ENCODE measurements at places on chromosomes 7 and 10.

DNA sequence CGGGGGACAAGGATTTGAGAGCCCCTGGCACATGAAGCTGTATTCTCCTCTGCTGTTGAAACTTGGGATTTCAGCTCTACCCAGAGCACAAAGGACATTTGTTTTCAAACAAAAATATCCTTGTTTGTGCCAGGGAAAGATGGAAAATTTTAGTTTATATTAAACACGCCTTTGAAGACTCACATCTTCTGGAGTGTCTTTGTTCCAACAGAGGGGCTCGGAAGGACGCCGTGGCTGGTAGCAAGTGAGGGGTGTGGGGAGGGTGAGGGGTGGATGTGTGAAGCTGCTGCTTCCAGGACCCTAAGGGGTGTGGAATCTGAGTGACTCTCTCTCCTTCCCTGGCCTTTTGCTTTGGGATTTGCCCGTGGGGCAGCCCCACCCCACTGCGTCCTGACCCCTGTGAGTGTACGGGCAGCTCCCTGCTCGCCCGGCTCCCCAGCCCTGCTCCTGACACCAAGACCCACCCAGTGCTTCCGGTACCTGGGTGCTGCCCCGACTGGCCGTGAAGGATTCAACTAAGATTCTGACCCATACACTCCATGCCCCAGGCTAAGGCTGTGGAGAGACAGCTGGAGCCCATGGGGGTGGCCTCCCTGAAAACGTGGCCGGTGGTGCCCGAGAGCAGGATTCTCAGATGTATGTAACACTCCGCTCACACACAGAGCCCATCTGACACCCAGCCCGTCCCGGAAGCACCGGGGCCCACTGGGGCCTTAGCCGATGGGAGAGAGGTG is 59.6 kb downstream of the ZRANB1 start:
- no peak for DNase-seq

- no peak for DNase-seq
Observed at GRCh38 chr7:3650844-3651243, 349.8 kb downstream of the SDK1 start.

- no peak for DNase-seq
Observed at GRCh38 chr7:70720191-70720873, 411.6 kb upstream of the GALNT17 start.

GRCh38 chr10:84352251-84352842 is 24.0 kb downstream of the CCSER2 start:
- DNase-seq, result peak; percentile 28

DNA sequence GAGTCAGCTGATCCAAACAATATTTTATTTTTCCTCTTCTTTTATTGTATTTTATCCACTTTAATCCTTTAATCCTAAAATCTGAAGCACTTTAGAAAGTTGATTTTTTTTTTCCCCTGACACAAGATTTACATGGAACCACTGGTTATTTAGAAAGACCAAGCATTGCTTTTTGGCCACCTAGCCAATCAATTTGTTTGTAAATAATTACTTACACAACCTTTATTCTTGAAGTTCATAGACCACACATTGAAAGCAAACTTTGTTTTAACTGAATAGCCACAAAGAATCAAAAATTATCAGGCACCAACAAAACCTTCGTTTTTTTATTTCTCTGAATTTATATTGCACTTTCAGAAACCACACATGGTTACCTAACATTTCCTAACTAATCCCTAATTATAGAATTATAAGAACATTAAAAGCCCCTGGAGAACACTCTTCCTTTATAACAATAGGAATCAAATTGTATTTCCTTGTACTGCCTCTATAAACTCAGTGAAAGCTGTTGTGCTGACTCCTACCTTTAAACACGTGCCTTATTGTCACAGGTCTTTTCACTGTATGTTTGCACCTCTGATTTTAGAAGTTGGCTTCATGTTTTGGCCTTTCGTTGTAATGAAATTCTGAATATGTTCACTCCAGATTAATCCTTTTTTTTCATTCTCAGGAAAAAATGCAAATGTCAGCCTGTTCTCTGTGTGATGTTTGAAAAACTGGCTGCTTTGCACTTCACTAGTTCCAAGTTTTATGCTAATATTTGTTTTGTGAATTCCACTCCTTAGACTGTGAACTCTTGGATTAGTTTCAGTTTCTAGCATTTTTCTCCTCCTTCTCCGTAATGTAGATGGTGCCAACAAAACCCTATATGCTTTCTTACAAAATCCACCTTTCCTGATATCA is 1511.9 kb downstream of the REEP3 start:
- no peak for DNase-seq

DNA sequence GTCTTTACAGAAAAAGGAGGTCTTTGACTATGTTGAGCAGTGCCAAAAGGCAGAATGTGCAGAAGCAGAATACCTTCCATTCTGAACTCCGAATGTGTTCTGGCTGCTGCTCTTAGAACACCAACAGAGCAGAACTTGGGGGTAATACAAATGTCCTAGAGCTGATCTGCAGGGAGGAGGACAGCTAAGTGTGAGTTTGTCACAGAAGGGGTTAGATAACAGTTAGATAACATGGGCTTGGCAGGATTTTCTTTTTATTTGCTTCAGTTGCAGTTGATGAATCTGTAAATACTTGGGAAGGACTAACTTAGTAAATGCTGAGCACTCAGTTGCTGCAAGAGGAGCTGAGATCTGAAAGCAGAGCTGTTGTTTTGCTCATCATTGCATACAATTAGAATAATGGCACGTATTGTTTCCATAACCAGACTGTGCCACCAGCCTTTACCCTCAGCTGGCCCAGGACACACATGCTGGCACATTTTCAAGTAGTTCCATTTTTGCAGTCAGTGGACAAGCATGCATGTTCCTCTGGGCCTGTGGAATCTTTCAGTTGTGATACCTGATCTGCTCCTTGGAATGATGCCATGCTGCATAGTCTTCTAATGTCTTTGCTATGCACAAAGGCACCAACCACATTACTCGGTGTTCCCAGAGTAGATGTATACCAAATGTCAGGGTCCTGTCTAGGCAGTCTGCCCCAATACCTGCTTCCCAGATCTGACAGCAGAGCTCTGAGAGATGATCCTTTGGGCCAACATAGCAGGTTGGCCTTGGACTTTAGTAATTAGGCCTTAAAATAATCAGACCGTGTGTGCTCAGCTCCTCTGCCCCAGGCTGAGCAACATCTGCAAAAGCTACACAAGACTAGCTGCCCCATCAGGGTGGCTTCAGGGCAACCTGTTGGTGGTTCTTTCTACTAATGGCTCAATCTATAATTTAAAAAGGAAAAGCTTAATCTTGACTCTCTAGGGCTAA is 55.7 kb downstream of the GSDME start:
- no peak for DNase-seq

- no peak for DNase-seq
Observed at GRCh38 chr7:132402096-132402495, 174.2 kb downstream of the PLXNA4 start.

- no peak for DNase-seq
Observed at GRCh38 chr7:87507446-87507845, 32.0 kb upstream of the ABCB4 start.

DNA sequence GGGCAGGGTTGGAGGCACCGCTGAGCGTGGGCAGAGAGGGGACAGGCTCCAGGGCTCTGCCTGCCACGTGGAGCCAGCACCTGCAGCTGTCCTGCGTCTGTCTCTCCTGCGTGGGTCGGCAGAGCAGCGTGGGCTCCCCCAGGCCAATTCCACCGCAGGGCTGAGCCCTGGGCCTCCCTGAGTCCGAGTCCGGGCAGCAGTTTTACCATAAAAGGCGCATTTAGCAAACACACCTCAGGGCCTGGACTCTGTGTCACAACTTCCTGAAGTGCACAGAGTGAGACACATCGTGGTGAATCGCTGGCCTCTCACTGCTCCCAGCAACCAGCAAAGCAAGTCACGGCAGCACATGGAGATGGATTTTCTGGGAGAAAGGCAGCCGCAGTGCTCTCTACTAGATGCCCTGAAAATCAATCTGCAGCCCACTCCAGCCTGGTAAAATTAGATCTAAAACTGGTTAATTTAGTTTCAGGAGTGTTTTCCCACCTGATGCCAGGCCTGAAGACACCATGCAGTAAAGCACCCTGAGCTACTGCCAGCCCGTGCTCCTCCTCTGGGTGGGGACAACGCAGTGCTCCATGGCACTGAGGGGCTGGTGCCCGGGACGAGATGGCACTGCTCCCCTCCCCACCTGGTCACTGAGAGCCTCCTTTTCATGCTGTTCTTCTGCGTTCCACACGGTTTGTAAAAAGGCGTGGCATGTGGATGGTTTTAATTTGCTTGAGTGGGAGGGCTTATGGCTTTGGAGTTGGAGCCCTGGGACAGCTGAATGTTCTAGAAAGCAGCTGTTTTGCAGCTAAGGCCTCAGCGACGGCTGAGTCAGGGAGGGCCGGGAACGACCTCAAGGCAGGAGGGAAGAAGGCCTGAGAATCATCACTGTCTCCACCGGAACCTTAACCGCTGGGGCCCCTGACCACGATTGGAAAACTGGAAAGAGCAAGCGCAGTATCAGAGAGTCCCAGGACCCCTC is 336.9 kb downstream of the ADARB2 start:
- DNase-seq, result no peak

DNA sequence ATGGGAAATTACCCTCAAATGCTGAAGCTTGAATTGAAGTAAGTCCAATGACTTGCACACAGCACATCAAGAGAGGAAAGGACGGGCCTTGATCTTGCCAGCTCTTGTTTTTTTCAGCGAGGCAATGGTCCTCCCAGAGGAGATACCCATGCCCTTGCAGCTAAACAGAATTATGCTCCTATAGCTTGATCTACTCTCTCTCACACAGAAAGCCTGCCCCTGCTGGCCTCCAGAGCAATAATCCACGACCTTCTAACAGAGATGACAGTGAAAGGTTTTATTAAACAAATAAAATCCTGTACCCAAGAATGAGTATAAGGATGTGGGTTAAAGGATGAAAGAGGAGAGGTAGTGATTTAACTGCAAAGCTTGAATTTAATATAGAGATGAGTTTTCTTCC is 268.0 kb downstream of the ADRA2A start:
- no peak for DNase-seq

- DNase-seq, result no peak
Observed at GRCh38 chr10:132735341-132735775, 50.6 kb downstream of the NKX6-2 start.

GRCh38 chr10:106967452-106967851 is 197.1 kb downstream of the SORCS1 start:
- DNase-seq, result no peak

DNA sequence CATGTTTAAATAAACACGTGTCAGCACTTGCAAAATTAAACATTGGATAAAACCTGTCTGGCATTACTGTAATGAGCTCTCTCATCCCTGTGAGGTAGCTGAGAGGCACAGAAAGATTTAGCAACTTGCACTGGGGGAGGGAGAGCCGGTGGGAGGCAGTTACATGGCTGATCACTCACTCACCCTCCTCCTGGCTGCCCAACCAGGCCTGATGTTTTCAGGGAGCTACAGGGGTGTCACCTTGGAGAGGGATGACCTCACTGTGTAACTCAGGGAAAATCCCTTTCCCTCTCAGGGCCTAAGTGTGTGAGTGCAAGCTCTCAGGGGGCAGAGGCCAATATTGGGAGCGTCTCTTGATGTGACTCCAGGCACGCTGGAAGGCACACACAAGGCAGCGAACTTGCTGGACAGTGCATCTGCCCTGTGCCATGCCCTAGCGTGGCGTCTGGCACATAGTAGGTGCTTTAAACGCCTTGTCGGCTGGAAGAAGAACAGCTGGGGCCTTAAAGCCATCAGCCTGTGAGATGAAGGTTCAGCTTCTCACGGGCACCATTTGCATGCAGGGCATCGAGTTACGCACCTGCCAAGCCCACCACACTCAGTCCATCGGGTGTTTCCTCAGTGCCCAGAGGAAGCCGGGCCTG is 51.1 kb downstream of the ELFN1 start:
- DNase-seq, result no peak

DNA sequence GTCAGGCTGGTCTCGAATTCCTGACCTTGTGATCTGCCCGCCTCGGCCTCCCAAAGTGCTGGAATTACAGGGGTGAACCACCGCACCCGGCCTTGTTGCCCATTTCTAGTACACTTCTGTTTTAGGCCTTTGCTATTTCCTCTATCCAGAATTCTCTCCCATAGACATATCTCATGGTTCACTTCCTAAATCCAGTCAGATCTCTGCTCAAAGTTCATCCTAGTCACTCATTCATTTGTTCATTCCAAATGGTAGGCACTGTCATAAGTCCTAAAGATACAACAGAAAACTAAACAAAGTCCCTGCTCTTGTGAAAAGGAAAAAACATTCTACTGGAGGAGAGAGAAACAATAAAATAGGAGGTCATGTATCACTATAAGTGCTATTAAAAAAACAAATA is 2.4 kb upstream of the MOSPD3 start:
- no peak for DNase-seq

DNA sequence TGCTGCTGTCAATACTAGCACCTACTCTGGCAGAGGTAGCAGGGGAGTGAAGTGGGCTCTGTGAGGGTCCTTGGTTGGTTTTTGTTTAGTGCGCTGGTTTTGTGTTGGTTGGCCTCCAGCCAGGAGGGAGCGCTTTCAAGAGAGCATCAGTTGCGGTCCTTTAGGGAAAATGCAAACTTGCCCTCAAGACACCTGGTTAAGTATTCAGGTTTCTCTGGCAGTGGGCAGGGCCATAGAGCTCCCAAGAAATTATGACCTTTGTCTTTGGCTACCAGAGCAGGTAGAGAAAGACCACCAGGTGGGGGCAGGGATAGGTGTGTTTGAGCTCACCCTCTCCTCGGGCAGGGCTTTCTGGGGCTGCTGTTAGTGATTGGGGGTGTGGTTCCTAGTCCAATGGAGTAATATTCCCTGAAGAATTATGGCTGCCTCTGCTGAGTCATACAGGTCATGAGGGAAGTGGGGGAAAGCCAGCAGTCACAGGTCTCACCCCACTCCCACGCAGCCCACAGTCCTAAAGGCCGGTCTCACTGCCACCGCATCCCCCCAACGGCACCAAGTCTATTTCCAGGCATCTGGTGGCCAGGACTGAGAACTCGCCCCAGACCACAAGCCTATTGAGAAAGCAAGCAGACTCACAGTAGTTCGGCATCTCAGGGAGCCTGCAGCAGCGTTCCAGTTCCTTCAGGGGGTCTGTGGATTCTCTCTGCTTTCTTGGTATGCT is 280.5 kb downstream of the SFMBT2 start:
- no peak for DNase-seq

DNA sequence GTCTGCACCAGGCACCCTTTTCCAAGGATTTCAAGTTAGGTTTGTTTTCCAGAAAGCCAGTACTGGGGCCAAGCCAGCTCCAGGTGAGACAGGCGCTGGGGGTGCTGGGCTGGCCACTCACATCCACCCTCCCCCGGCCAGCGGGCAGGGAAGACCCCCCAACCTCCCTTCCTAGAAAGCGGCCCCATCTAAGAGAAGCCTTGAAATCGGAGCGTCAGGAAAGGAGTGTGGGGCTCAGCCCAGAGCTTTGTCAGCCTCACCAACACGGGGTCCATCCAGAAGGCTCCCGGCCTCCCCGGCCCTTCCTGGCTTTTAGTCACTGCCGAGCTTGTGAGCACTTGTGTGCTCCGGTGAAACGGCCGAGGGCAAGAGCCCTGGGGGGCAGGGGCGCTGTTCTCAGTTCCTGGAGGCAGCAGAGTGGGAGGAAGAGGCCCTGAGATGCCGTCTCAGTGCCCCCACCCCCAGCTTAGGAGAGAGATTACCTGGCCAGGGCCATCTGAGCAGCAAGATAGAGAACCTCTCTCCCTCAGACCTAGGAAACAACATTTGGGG is 39.6 kb downstream of the PDGFA start:
- no peak for DNase-seq

All from stimulated activated CD4-positive, alpha-beta T cell treated with anti-CD3 and anti-CD28 coated beads, TNF-alpha, amount 100 ng/mL, for 1 hour (primary cell).